Substantia nigra (tissue), 51 donors: ENCODE measurements at places on chromosomes 2 and 18.

DNA sequence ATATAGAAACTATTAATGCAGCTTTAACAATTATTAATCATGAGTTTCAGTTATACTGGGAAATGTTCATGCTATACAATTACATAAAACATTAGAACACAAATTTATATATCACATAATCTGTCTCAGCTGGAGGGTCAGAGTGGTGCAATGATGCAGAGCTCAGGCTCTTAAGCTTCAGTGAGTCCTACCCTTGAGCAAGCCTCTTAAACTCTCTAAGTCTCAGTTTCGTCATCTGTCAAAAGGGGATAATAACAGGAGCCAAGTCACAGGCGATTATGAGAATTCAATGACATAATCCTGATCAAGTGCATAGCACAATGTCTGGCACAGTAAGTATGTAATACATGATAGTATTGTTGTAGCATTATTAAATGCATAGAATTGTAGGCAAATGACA is 46.0 kb downstream of the LAMA1 start:
- no peak for DNase-seq

DNA sequence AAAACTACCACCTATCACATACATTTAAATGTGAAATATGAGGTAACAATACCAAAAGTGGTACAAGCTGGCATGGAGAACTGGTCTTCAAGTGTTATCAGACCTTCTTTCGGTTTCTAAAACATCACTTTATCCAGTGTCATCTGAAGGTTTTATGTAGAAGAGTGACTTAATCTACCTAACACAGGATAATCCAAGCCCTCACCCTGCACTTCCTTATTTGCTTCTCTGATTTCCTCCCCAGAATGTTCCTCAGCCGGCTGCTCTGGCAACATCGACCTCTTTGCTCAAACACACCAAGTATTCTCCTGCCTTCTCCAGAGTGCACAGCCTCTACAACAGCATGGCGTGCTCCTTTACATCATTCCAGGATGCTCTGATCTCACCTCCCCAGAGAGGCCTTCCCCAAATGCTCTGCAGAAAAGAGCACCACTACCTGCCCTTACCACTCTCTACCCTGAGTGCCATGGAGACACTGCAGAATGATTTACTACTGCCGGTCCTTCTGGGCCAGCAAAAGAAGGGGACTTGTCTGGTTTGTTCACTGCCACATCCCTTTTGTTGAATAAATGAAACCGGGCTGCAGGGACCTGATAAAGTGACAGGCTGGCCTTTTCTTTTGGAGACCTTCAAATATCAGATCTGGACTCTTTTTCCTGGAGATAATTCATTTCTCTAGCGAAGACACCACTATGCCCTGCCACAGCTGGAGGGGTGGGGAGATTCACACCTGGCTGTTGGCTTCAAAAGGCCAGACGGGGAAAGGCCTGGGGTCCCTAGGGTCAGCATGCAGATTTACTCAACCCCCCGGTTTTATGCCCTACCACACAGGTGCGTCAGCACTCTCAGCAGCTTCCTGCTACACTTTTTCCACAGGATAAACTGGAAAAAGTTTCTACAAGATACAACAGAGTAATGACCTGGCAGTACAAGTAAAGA is 42.0 kb downstream of the TTR start:
- no peak for DNase-seq

GRCh38 chr2:83817511-83817910 is 641.6 kb downstream of the SUCLG1 start:
- no peak for DNase-seq

DNA sequence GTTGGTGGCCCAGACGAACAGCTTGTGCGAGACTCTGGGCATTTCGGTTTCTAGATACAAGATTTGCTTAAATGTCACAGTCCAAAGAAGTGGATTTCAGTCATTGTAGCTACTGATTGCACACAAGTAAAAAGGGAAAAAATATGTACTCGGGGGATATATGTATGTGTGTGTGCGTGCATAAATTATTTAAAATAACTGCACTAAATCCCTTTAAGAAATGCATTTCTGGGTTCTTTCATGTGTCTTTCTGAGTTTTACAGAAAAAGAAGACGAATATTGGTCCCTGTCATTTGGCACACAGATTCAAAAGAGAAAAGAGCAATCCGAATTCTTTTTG is 2.1 kb upstream of the EPHA4 start:
- no peak for DNase-seq

- no peak for DNase-seq
These were observed 148.8 kb downstream of the ARL4C start for GRCh38 chr2:234348081-234348480.

GRCh38 chr2:151097895-151098294 is 163.8 kb downstream of the RBM43 start:
- no peak for DNase-seq

- no peak for DNase-seq
These were observed 144.6 kb upstream of the SATB2 start for GRCh38 chr2:199602271-199602895.

DNA sequence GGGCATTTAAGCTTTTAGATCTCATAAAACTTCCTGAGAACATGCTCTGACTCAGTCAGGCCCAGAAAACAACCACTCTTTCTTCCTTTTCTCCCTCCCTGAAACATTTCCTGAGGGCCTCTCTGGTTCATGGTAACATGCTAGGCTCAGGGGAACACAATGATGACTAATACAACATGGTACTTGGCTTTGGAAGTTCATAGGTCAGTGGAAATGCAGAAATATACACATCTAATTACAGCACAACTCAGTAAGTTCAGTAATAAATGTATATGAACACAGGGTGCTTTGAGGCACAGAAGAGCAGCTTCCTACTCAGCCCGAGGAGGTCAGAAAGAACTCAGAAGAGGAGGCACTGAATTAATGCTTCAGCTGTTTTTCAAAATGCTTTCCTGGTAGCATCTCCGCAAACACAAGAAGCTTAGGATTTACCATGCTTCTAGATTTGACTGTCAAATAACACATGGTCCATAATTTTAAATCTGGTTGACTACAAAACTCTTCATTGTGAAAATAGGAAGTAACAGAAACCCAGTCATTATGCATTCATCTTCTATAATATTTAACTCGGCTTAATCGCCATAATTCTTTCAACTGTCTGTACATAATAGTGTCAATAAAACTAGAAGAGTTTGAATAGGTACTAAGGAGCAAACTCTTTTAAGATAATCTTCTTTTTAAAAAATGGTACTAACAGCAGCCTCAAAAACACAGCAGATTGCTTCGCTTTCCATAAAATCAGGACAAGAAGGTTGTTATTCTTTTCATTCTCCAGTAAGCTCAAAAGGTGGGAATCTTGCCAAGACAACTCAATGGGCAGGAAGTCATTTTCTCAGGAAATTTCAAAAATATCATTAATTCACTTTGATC is 251.3 kb downstream of the DLGAP1 start:
- no peak for DNase-seq

DNA sequence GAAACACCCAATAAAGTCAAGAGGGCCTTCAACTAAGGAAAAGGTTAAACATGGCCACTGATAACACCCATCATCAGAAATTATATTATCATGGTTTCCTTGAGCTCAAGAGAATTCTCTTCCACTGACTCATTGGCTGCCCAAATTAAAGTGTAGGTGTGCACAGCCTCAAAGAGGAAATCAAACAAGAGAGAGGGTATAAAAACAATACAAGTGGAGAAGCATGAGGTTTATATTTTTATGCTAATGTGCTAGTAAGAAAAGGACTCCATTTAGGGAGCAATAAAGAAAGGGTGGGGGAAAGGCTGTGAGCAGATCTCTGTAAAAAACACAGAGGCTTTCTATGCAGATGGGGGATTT is 168.8 kb upstream of the VRK2 start:
- DNase-seq, result no peak

GRCh38 chr2:186848873-186849578 is at the start of gene ZSWIM2:
Gene ZSWIM2, minus strand, starts transcription at chr2:186849170. Its CDS starts 40 bp downstream, at chr2:186849130.
- peak; percentile 53 for DNase-seq

DNA sequence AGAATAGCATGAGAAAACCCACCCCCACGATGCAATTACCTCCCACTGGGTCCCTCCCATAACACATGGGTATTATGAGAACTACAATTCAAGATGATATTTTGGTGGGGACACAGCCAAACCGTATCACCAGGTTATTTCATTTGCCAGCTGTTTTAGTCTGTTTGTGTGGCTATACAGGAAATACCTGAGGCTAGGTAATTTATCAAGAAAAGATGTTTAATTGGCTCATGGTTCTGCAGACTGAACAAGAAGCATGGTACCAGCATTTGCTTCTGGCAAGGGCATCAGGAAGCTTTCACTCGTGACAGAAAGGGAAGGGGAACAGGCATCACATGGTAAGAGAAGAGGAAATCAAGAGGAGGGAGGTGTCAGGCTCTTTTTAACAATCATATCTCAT is 329.2 kb downstream of the GULP1 start:
- no peak for DNase-seq

DNA sequence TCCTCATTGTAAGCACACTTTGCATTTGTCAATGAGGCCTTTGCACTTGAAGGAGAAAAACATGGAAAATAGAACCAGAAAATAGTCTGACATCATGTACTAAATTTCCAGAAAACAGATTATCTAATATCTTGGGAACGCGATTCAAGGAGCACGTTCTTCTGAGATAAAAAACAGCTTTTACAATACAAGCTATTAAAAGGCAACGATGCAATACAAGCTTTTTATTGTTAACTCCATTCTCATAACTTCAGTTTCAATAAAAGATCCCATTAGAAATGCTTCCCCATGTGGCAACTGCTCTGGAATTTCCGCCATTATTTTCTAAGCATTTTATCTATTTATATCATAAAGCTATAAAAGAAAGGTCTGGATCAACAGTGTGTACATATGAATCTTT is 40.3 kb downstream of the NRXN1 start:
- DNase-seq, result no peak

- no peak for DNase-seq
These were observed 28.3 kb downstream of the TWSG1 start for GRCh38 chr18:9362869-9363268.

- no peak for DNase-seq
These were observed 122.6 kb upstream of the TWIST2 start for GRCh38 chr2:238725298-238725697.

GRCh38 chr2:107986278-107987217 is at the start of gene SLC5A7:
Gene SLC5A7, plus strand, starts transcription at chr2:107986524. Its CDS starts 1,632 bp downstream, at chr2:107988156.
- DNase-seq, result no peak

DNA sequence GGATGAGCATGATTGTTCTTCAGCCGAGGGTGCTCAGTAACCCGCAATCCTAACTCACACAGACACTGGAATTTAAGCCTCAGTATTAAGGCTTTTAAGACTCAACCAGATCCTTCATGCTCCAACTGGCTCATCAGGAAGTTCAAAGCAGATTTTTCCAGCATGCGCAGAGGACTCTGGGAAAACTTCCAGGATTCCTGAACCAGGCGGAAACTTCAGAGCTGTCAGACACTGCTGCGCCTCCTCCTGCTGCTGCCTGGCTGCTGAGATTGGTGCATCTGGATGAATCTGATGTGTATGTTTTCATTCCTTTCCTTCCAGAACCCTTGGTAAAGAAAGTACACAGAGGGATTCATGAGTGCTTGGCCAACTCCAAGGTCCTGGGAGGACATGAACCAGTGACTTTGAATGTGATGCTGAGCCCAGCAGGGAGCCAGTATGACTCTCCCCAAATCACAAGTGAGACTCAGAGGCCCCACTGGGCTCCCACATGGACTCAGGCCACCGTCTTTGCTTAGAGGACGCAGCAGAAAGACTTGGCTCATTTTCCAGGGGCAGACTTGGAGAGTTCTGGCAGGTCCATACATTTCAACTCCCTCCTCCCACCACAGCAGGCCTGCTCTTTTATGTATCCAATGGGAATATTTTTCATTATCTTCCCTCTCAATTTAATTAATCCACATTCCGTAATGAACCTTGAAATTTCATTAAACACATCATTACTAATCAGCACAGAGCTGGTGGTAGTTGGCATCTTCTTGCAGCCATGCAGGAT is 143.5 kb upstream of the HDAC4 start:
- DNase-seq, result no peak

DNA sequence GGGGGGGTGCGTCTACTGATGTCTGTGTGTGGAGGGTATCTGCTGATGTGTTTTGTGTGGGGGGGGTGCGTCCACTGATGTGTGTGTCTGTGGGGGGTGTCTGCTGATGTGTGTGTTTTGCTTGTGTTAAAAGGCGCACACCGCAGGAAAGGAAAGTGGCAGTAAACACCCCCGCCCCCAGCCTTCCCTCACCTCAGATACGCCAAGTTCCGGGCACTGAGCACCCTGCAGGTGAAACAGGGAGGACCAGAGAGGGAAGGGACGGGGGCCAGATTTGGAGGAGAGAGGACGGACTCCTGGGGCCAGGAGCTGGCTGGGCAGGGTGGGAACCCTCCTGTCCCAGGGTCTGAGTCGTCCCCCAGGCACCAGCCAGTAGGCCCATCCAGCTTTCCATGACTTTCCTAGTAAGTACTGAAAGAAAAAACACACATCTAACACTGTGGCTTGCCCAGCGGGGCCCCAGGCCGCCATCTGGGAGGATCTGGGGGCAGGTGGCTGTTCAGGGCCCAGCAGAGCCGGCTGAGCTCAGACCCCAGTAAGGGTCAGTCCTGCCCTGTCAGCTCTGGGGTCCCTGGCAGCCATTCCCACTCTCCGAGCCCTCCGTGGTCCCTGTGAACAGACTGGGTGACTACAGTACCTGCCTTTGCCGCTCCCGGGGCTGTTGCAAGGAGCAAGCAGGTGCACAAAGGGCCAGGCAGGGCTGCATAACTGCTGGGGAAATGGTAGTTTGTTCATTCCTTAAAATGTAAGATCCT is 126.9 kb downstream of the NFATC1 start:
- DNase-seq, result no peak

- no peak for DNase-seq
These were observed 63.0 kb upstream of the CCBE1 start for GRCh38 chr18:59760212-59760611.

GRCh38 chr2:29242621-29243375 is 127.6 kb downstream of the CLIP4 start:
- no peak for DNase-seq

- no peak for DNase-seq
These were observed 172.7 kb upstream of the NOL4 start for GRCh38 chr18:34397286-34397896.

DNA sequence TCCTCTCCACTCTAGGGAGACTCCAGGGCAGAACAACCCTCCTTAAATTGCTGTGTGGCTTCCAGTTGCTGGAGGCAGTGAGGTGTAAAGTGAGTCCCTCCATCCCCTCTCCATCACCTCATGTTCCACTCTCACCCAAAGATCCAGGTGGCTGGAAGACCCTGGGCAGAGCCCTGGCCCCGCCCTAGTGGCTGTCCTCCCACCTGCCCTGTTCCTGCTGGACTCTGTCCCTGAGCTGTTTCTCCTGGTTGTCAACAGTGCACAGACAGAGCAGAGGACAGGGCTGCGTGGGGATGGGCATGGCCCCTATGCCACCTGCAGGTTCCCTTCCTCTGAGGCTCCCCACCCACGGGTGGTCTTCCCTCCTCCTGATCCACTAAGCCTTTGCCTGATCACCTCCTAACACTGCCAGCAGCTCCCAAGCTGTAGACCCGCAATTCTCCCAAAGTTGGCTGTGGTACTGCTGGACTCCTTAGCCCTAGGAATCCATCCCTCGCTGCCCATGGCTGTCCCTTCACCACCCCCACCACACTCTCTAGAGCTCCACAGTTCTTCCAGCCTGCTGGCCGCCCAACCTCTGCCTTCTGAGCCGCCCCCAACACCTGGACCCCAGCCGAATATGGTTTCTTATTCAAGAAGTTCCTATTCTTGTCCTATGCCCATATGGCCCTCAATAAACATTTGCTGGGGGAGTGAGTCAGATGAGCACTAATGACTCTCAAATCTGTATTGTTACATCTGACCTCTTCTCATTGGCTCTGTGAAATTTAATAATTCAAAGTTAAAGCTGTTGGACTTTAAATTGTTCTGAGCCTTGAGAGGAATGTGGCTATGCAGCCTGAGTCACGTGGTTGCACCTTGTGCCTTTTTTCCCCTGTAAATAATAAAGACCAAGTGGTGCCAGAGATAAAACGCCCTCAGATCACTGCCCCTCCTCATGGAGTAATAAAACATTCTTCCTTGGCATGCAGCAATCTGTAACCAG is 260.0 kb upstream of the HS6ST1 start:
- no peak for DNase-seq
